ENCODE measurements at places on chromosomes 11 and 22. TPM values are rescaled to one million over a fixed set of nuclear protein-coding genes. Genes with fewer than 3 reads are reported as not detected.
A peak's percentile ranks its signal among the peaks of the same experiment; 100 is the strongest.

B3GAT3 gene
- total RNA-seq: 32.8 TPM

C11orf87 gene
- total RNA-seq: 0.46 TPM

CLMP gene
- 5.5 TPM for total RNA-seq

OR8A1 gene
- total RNA-seq: 0.46 TPM

SLC22A6 gene
- not detected for total RNA-seq

MTCH2 gene
- 109 TPM for total RNA-seq

DNA sequence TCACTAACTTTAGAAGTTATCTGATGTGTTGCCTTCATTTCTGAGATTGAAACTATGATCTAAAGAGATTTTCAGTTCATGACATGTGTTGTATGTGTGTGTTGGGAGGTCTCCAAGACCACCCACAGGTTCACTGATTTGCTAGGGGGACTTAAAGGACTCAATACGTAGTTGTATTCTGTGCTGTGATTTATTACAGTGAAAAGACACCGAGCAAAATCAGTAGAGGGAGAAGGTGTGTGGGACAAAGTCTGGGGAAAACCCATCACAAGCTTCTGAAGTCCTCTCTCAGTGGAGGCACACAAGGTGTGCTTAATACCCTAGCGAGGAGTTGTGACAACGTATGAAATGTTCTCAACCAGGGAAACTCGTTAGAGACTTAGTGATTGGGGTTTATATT, 35.6 kb downstream of the RNF169 start:
- no peak for DNase-seq

GRCh38 chr11:2249189-2249916, 21.0 kb downstream of the ASCL2 start:
- no peak for DNase-seq

- no peak for DNase-seq
Measured at GRCh38 chr11:5280582-5281102, 10.9 kb upstream of the HBE1 start.

DNA sequence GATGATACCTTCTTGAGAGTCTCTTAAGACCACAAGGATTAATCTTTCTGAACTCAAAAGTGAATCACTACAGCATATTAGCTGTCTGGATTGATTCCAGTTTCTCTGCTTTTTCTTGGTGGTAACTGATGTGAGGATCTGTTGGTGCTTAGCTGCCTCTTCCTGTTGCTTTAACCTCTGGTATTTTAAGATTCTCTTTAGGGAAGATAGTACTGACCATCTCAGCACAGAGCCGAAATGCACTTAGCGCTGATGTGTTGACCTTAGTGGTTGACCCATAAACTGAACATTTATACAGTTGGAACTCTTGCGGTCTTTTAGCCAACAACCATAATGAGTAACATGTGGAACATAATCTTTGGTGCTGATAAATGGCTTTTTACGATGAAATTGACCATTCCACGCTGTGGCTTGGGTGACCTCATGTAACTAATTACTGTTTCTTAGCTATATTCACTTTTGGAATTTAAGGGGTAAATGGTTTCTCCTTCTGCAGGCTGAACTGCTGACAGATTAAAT, 33.7 kb downstream of the APLP2 start:
- no peak for DNase-seq

GRCh38 chr22:33247758-33248157, 189.6 kb upstream of the SYN3 start:
- DNase-seq: no peak

- no peak for DNase-seq
Measured at GRCh38 chr11:98431463-98432359, 589.0 kb upstream of the CNTN5 start.

DNA sequence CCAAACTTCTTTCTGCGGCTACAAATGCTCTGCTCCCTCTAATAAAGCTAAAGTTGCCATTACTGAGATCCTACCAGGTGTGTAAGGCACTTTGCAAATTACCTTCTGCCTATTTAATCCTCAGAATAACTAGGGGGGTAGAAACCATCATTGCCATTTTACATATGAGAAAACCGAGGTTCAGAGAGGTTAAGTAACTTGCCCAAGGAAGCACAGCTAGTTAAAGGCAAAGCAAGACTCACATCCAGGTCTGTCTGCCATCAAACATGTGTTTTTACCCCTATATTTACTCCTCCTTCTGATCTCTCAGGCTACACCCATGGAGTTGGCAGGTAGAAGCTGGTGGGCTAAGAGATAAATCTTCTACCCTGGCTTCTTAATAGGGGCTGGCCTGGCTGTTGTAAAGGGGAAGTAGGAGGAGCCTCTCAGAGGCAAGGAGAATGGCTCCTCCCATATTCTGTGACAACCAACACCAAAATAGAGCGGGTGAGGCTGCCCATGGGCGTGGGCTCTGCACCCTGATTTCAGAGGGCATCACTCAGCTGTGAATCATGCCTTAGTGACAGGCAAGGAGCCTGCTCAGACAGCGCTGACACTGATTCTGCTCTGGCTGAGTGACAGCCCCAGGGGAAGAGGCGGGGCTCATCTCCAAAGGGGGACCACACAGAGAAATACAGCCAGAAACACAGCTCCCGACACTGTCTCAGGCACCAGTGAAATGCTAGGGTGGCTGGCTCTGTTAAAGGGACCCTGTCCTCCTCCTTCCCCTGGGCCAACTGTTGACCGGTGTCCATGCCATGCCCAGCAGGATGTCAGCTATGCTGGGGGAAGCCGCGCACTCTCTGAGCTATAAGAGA, 106.8 kb downstream of the ABTB2 start:
- no peak for DNase-seq

DNA sequence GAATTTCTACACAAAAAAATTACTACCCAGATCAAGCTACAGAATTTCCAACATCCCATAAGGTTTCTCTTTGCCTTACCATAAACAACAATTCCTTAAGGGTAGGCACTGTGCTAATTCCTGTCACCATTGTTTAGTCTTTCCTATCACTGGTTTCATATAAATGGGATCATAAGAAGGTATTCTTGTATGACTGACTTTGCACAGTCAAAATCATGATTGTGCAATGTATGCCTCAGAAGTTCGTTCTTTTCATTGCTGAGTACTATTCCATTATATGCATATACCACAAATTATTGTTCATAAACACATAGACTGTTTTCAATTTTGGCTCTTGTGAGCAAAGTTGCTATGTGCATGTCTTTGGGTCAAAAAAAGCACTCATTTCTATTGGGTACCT, 611.6 kb upstream of the CADM1 start:
- no peak for DNase-seq

GRCh38 chr11:37503411-37504059, 905.5 kb upstream of the RAG2 start:
- DNase-seq: no peak

GRCh38 chr11:44564670-44565210, 723 bp upstream of the CD82 start:
- DNase-seq: no peak

DNA sequence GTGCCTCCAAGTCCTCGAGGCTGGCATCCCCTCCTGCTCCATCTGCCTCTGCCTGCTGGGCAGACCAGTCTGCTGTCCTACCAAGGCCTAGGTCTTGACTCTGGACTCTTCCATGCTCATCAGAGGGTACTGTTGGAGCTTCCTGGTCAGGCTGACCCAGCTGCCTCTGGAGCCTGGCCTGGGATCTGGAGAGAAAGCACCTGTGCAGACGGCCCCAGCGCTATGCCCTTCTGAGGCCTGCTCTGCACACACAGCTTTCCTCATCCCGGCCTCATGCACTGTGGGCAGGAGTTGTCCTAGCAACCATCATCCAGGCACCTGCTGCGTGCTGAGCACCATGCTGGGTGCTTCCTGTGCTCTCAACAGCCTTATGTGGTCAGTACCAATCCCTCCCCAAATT, 70.8 kb downstream of the CDKN1C start:
- DNase-seq: no peak

GRCh38 chr11:77149716-77150392, 21.8 kb downstream of the MYO7A start:
- DNase-seq: no peak

DNA sequence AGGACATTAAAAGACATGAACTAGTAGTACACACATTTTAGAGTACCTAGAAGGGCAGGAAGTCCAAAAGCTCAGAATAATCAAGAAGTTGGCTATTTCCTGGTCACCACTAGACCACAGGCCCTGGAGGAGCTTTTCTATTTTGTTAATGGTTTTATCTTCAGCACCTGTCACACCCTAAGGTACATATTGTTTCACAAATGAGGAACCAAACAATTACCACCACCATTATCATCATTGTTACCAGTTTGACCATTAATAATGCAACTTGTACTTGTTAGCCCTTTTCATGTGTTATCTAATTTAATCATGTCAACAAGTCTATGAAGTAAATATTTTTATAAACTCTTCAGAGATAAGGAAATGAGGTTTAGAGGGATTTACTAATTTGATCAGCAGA, 4.9 kb downstream of the MRPL48 start:
- DNase-seq: no peak

DNA sequence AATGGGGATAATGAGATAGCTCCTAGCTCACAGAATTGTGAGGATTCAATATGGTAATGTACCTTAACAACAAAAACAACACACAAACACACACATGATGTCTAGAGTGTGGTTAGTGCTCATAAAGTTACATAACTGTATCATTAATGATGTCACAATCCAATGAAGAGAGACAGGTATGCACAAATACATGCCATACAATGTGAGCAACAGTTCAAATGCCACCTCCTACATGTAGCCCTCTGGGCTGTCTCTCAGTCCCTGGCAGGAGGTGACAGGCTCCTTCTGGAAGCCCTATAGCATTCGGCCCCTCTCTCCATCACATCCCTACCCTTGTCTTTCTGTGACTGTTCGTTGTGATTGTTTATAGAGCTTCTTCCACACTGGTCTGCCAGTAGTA, 8.3 kb upstream of the MICALL1 start:
- DNase-seq: no peak

- DNase-seq: no peak
Measured at GRCh38 chr11:71252269-71252769, at the start of gene SHANK2. SHANK2 (minus strand) TSS chr11:71252577; CDS start chr11:71147326, 105,251 bp downstream.

DNA sequence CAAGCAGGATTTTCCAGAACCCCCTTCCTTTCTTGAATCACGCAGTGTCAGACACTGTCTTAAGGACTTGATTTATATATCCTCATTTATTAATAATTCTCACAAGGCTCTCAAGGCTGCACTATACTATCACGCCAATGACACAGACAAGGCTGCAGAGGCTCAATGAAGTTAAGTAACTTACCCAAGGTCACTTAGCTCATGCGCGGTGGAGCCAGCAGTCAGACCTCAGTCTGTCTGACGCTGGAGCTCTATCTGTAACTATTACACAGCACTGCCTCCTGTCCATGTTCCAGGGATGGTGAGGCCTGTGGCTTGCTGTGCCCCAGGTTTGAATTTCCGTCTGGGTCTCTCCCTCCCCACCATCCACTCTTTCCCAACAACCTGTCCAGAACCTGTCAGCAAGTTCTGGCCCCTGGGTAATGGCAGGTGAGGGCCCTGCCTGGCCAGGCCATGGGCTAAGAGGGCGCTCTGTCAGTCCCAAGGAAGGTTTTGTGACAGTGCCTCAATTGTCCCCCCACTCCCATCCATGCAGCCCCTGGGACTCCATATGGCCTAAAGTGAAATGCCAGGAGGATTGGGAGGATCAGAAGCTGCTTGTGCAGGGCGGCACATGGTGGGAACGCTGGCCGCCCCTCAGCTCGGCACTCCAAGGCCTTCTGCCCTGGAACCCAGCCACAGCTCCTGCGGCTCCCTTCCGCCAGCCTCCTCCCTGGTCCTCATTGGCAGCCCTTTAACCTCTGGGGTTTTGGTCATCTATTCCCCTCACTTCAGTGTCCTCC, 8.6 kb downstream of the KCNC1 start:
- no peak for DNase-seq

DNA sequence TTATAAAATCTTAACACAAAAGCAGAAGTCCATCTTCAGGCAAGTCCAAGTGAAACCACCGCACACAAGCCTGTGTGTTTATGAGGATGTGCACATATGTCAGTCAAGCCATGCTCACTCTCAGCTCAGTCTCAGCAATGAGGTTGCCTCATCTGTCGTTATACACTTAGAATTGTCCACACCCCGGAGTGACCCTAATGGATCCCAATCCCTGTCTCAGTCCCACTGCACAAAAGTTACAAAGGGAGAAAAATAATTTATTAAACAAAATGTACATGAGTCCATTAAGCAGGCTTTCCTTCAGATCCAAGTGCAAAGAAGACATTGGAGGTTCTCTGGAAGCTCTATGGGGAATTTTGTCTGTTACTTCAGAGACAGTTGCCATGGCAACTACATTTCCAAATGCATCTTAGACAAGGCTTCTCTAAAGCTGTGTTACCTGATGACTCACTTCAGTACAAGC, 24.4 kb downstream of the OR8B12 start:
- no peak for DNase-seq

DNA sequence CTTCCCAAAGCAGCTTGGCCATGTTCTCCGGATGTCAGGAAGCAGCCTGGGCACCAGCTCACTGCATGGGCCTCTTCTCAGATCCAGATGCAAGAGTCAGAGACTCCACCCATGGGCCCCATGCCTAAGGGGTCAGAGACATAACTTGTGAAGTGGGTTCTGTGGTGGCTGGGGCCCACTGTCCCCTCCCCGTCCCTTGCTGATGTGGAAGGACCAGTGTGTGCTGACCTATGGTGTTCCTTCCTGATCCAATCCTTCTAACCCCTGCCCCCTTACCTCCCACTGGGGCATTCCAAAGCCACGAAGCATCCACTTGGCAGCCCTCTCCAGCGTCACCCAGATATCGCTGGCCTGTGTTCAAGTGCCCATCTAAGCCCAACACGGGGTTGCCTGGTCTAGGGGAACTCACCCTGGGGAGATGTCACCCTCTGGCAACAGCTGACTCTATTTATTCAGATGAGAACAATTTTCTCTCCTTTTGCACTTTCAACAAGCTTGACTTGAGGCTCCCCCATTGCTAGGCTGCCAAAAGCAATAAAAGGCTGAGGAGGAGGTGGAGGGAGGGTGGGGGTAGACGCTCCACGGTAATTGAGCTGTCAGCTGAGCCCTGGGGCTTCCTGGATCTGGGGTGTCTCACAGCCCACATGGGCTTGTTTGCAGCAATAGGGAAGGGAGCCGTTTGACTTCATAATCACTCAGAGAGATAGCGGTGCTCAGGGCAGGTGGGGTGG, 158.5 kb downstream of the ADAMTS15 start:
- no peak for DNase-seq

DNA sequence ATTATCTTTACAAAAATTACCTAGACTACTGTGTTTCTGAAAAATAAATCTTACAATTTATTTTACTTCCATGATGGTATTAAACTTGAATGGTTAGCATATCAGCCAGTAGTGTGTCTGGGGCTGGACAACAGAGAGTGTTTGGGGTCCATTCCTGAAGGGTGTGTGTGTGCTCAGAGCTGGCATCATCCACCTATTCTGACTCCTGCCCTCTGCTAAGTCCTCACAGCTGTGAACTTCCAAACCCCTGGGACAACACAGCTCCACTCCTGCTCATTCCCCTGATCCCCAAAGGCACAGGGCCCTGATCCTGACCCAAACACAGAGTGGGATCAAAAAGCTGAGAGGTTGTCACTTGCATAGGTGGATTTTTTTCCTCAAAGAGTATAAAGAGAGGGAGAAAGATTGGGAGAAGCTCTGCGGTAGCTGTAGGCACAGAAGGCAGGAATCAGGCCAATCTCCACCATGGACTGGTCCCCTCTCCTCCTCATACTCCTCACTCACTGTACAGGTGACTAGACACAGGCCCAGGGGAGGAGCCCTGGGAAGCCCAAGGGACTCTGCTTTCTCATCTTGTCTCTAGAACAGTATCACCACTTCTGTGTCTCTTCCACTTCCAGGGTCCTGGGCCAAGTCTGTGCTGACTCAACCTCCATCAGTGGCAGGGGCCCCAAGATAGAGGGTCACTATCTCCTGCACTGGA, 55.7 kb upstream of the TOP3B start:
- no peak for DNase-seq

- peak; percentile 76 for DNase-seq
Measured at GRCh38 chr11:94325681-94326080, 21.3 kb downstream of the IZUMO1R start.

- no peak for DNase-seq
Measured at GRCh38 chr22:50699001-50699755, 26.6 kb downstream of the SHANK3 start.
